NCI-H460 (cell line): ENCODE measurements at places on chromosomes 11 and 22.

DNA sequence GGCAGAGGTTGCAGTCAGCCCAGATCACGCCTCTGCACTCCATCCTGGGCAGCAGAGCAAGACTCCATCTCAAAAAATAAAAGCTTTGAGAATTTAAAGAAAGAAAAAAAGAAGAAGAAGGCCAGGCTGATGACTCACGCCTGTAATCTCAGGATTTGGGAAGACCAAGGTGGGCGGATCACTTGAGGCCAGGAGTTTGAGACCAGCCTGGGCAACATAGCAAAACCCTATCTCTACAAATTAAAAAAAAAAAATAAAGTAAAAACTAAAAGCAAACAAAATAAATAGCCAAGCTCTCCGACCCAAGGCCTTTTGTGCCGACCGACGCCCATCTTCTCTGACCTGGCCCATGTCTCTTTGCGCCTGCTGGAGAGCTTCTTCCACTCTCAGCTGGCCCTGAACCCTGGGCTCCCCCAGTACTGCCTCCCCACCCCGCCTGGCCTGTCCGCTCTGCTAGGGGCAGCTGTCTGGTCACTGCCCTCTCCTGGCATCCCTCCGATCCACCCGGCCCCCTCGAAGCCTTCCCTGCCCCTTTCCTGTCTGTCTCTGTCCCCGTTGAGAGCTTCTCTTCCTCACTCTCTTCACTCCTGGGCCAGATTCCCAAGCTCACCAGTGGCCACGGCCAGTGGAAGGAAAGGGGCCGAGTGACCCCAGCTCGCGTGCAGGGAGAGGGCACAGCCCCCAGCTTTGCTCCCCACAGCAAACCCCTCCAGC is 4.8 kb upstream of the LSP1 start:
- no peak for DNase-seq

- DNase-seq = no peak
Observed at GRCh38 chr22:17930455-17931313, 93.7 kb downstream of the MICAL3 start.

DNA sequence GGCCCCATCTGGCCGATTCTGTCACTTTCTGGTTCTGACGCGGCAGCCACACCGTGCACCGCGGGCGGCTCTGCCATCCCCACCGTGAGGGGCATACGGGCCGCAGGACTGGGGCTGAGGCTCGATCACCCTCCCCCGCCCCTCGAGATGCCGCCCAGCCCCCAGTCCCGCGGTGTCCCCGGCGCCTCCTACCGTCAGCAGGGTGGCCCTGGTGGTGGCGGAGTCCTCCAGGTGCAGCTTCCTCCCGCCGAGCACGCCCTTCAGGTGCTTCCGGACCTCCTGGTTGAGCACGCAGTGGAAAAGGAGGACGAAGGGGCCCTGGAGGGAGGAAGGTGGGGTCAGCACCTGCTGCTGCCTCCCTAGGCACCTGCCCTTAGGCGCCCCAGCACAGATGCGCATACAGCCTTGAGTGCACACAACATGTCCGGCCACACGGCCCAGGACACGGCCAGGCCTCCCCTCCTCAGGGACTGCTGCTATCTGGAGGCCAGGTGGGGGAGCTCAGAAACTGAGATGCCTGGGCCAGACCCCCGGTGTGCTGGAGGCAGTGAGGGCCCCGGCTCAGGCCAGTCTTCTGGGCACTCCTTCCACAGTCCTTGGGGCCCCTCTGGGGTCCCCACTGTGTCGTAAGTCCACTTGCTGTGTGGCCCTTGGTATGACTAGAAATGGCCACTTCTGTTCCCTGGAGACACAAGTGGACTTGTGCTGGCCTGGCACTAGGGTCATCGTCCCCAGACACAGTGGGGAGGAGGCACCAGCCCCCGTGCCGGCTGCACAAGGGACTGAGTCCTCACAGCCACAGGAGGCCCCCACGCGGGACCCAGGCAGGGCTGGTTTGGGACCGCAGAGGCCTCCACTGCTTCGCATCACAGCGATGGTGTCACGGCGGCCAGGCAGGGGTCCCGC is 31.5 kb downstream of the TRMU start:
- DNase-seq = no peak

DNA sequence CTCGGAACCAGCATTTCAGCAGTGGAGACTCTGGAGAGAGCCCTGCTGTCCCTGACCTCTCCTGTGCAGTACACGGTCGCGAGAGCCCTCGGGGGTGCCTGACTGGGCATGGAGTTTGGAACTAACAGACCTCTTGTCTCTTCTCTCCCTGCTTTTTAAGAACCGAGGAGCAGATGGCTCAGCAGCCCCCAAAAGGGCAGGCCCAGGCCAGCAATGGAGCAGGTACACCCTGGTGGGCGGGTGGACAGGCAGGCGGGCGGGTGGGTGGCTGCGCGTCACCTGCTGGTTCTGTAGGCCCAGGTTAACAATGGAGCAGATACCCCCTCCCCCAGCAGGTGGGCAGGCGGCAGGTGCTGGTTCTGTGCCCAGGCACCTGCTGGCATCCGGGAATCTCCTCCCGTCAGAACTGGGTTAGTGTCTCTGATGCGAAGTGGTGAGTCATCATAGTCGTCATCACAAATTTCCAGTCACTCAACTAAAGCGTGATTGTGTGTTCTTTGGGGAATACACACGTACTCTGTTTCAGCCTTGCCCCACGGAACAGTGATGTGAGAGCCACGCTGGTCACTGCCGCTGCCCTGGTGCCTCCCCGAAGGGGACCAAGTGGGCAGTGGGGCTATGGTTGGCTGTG is 41.1 kb downstream of the GRAMD4 start:
- peak; percentile 56 for DNase-seq

- no peak for DNase-seq
Observed at GRCh38 chr11:134552749-134553148, 140.7 kb upstream of the B3GAT1 start.

GRCh38 chr11:115678942-115679341 is 174.7 kb upstream of the CADM1 start:
- no peak for DNase-seq

DNA sequence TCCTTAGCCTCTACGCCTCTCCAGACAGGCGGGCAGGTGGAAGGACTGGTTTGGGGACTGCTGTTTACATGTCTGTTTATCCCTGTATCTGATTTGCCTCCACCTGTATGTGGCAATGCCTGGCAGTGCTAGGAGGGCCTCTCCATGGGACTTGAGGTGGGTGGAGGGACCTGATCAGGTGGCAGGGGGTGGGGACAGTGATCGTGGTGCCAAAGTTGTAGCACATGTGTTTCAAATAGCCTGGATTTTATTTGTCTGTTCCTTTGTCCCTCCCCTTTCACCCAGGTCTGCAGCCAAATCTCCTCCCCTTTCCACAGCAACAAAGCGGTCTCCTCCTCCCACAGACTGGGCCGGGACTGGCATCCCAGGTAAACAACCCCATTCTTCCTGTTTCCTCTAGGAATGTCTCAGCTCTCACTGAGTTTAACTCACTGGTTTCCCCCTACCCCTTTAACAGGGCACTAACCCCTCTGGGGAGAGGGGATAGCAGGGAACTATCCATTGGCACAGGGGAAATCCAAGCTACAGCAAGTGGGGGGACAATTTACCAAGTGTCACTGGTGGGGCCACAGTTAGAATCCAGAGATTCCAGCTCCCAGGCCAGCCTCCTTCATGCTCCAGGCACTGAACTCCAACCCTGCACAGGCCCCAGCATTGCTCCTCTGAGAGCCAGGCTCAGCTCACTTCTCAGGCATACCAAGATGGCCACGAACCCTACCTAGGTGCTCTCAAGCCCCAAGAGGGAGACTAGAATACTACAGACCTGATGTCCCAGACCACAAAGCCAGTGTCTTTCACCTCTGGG is 22.9 kb upstream of the TLCD5 start:
- no peak for DNase-seq

GRCh38 chr11:70854901-70855556 is 397.3 kb downstream of the SHANK2 start:
- DNase-seq = no peak

DNA sequence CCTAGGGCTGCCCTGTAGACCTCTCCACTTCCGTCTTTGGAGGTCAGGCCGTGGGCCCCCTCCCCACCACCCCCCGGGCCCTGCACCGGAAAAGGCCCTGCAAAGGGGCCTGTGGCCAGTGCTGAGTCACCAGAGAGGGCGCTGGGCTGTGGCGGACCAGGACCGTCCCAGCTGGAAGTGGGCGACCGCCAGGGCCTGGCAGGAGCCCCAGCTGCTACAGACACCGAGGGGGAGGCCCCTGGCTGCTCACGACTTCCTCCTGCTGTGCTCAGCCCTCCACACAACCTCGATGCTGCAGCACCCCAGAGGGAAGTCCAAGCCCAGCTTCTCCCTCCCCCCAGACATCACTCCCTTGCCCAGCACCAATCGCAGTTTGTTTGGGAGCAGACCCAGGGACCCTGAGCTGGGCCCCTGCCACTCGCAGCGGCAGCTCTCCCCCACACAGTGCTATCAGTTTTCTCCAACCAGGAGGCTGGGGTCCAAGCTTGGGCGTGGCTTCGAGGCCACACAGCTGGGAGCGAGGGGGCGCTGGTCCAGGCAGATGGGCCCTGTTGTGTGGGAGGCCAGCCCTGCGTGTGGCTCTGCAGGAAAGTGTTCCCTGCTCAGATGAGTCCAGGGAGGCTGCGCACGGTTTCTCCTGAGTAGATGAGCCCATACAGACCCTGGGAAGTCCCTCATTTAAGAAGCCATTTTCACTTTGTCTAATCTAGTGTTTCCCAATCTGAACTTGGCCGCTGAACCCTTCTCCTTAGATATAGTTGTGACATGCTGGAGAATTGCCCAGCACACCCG is 5.6 kb upstream of the SH3BP1 start:
- DNase-seq = no peak

DNA sequence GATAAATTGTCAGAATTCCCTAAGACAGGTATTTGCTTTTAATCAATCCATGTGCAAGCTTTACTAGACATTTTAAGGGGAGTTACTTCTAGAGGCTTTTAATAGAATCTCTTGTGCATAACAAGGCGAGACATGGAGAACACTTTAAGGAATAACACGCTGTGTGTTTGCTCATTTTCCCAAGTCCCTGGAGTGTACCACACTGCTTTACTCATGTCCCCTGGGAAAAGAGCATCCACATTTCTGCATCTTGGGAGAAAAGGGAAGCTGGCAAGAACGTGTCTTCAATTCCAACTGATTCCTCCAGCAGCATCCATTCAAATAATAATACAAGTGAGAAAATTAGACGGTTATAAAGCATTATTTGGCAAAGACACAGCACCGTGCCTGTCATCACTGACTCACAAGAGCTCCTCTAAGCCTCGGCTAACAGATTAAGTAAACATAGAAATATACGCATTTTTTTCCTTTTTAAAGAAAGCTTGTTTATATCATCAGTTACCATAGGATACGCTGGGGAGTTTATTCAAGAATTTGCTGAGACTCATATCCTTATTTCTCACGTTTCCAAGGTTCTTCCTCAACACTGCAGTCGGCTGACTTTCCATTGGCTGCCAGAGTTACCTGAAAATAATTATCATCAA is 121.5 kb downstream of the CD44 start:
- DNase-seq = no peak

GRCh38 chr11:2268729-2269600 is 1.4 kb downstream of the ASCL2 start:
- DNase-seq = no peak

DNA sequence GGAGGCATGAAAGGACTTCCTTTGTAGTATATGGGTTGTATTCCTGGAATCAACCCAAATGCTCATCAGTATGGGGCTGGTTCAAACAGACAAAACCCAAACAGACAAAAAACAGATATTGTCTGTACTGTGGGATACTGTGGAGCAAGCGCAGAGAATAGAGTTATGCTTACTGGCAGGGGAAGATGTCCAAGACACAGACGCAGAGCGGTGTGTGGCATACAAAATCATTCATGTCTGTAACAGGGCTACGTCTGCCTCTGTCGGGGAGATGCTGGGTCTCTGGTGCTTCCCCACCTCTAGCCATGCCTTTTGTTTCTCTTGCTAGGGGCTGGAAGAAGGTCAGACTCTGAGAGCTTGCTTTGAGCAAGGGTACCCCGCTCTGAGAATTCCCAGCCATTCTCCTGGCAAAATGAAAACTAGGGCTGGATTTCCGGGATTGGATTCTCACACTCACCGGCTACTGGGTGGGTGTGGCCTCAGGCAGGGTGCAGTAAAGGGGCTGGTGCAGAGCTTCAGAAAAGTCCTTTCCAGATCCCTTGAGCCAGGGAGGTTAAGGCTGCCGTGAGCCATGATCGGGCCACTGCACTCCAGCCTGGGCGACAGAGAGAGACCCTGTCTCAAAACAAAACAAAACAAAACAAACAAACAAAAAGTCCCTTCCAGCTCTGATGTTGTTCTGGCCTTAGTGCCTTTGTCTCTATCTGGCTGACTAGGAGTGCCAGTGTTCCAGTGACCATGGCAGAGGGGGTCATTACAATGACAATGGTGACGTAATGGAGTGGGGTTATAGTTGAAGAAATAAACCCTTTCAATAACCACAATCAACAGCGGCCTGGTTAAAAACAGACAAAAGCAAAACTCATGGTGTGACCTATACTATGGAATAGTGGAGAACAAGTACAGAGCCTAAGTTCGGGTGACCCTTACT is 2.9 kb upstream of the ABCC8 start:
- DNase-seq = peak; percentile 42

DNA sequence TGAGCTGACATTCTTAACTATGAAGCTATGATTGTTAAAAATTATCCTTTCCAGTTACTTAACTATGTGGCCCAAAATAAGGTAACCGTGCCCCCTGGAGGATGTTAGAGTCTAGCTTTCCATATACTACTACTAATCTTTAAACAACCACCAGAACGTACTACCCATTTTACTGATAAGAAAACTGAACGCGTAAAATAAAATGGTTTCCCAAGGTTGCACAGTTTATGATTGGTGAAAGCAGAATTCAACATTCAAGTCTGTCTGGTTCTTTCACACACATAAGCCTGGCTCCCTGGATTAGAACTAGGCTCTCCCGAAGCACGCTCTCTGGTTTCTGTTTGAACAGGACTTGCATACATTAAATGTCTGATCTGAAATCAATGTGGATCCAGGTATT is 437.8 kb upstream of the CCDC90B start:
- peak; percentile 72 for DNase-seq
